ENCODE measurements at places on chromosomes 3 and 15.
A peak's percentile ranks its signal among the peaks of the same experiment; 100 is the strongest.

GRCh38 chr15:67134067-67134838, 68.9 kb downstream of the SMAD3 start:
- DNase-seq = peak; percentile 62

DNA sequence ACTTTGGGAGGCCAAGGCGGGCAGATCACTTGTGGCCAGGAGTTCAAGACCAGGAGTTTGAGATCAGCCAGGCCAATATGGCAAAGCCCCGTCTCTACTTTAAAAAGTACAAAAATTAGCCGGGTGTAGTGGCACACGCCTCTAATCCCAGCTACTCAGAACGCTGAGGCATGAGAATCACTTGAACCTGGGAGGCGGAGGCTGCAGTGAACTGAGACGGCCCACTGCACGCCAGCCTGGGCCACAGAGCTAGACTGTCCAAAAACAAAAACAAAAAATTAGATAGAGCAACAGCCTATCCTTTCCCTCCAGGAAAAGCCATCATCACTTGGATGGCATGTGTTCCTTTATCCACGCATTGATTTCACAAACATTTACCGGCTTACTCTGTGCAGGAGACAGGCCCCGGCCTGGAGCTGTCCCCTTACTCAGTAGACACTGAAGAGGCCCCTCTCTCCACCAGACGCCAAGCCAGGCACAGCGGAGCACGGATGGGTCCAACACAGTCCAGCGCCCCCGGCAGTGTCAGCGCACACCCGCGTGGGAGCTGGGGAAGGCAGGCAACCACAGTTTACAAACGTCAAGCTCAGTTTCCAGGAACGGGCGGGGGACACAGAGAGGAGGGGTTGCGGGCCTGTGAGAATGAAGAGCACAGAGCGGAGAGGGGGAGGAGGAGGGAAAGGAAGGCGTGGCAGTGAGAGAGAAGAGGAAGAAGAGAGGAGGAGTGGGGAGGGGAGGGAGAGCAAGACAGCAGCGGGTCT, 3.1 kb downstream of the GP5 start:
- peak; percentile 35 for DNase-seq

- DNase-seq = peak; percentile 14
These were observed 643 bp downstream of the MYO5A start for GRCh38 chr15:52527911-52528563.

- DNase-seq = no peak
These were observed 15.5 kb downstream of the GLDN start for GRCh38 chr15:51356983-51357382.

DNA sequence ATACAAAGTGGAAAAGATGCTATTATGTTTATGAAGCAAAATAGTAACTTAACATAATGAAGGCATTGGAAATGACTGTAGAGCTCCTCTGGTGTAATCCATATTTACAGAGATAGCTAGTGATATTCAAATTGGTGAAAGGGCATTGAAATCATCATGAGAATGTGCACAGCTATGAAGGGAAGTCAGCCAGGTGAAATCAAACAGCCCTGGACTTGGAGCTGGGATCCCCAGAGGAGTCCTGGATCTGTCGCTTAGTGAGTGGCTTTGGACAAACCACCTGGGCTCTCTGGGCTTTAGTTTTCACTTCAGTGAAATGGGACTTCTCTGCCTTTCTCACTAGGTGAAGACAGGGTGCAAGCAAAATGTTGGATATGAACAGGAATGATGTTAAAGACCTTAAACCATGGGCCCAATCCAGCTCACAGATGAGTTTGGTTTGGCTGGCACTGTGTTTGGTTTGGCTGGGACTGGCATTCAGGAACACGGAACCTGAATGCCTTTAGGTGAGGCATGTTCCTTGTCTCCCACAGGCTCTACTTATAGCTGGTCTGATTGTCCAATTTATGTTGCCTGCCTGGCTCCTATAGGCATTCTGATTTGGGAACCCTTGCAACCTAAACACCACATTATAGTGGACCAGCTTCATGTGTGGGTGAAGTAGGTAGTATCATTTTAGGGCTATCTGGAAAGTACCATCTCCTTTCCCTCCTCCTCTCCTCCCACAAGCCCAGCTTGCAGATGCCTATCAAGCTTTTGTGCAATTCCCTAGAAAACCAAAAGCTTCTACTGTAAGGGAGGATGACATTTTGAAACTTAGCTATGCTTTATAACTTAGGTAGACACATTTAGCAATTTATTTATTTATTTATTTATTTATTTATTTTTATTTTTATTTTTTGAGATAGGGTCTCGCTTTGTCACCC, 110.6 kb upstream of the TNFAIP8L3 start:
- DNase-seq = no peak

DNA sequence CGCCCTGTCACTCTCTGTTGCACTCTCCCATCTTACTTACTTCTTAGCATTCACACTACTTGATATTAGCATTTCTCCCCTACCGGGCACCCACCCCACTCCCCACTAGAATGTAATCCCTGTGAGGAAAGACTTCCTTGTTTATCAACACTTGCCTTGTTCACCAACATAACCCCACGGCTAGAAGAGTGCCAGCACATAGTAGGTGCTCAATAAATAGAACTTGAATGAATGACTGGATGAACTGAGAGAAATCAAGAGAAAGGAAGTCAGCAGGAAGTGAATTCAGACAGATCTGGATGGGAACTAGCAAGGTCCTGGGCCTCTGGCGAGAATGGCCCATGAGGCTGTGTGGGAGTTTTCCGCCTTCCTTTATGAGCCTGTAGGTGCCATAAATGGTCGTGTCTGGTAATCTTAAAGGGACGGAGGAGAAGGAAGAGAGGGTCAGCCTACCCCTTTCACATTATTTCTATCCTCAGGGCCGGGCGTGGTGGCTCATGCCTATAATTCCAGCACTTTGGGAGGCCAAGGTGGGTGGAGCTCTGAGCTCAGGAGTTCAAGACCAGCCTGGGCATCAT, 42.4 kb upstream of the HERC1 start:
- DNase-seq = no peak

- DNase-seq = no peak
These were observed 40.2 kb upstream of the FAM107A start for GRCh38 chr3:58617338-58617761.

GRCh38 chr3:156837115-156837514, 11.0 kb downstream of the LEKR1 start:
- DNase-seq = no peak

- no peak for DNase-seq
These were observed 107.3 kb downstream of the ITPR1 start for GRCh38 chr3:4600493-4600892.

GRCh38 chr3:10474275-10474646, 31.1 kb downstream of the ATP2B2 start:
- DNase-seq = no peak

GRCh38 chr3:171556148-171556547, 95.9 kb upstream of the TNIK start:
- no peak for DNase-seq

DNA sequence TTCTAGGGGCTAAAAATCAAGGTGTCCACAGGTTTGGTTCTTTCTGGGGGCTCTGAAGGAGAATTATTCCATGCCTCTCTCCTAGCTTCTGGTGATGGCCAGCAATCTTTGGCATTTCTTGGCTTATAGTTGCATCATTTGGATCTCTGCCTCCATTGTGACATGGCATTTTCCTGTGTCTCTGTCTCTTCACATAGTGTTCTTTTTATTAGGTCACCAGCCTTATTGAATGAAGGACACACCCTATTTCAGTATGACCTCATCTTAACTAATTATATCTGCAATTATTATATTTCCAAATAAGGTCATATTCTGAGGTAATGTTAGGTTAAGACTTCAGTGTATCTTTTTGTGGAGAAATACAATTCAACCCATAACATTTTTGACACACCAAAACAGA, 3.2 kb upstream of the GBE1 start:
- no peak for DNase-seq

- no peak for DNase-seq
These were observed 195.7 kb downstream of the EBLN2 start for GRCh38 chr3:73257186-73257585.

DNA sequence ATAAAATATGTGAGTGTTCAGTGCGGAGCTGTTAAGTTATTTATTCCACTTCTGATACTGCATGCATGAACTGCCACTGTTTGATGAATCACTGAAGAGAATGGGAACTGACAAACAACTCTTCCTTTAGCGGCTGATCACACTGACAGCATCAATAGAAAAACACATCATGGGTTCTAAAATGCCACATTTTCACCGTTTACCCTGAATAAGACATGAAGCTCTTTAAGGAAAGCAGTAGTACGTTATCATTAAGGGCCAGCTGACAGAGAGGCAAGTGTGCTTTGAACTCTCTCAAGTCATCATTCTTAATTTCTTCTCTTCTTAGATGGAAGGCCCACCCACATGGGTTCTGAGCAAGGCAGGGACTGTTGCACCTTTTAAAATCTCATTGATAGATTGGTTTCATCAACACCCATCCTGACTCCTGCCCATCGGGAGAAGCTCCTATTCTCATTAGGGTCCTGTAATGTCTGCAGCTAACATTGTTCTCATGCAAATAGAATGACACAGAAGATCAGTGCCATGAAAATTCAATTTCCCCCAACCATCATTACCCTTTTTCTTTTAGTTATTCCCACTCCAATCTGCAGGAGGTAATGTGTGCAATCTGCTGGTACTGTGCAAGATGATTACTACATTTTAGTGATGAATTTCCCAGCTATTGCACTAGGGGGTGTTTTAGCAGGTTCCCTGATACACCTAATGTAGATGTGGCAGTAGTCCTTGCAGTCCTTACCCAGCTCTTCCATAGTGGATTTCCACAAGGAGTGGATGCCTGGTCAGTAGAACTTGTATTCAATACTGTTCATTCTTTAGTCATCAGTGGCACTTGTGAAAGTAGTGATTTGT, 119.1 kb downstream of the ROBO2 start:
- DNase-seq = no peak

- no peak for DNase-seq
These were observed 426 bp upstream of the SUMF1 start for GRCh38 chr3:4467522-4467867.

Data from T follicular helper cell (primary cell).